ENCODE measurements at places on chromosomes 5 and 9.
A peak's percentile ranks its signal among the peaks of the same experiment; 100 is the strongest.

DNA sequence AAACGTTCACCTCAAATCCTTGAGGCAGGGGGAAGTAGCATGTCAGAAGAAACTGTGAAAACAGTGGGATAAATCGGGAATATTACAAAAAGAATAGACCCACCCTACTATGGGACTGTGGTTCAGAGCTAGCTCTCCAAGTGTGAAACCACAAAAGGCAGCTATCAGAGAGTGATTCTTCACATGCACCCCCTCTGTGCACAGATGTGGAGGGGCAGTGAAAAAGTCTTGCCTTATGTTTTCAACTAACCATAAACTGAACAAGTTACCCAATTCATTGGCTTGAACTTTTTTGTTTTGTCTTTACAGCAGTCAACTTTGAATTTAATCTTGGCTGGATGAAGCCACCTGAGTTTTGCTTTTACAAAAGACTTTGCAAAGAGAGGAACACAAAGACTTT is 98.8 kb upstream of the NR4A3 start:
- DNase-seq, result no peak

- DNase-seq, result no peak
These were observed 641.8 kb downstream of the PRR16 start for GRCh38 chr5:121105921-121106320.

- DNase-seq, result no peak
These were observed 240.1 kb downstream of the GABRB2 start for GRCh38 chr5:161306351-161306995.

GRCh38 chr9:115640887-115641286 is 512.7 kb upstream of the PAPPA start:
- no peak for DNase-seq

GRCh38 chr9:19378164-19378563 is 1.9 kb downstream of the RPS6 start:
- DNase-seq, result no peak

- DNase-seq, result peak; percentile 12
These were observed 31.8 kb downstream of the SPATA31C2 start for GRCh38 chr9:88106492-88106891.

DNA sequence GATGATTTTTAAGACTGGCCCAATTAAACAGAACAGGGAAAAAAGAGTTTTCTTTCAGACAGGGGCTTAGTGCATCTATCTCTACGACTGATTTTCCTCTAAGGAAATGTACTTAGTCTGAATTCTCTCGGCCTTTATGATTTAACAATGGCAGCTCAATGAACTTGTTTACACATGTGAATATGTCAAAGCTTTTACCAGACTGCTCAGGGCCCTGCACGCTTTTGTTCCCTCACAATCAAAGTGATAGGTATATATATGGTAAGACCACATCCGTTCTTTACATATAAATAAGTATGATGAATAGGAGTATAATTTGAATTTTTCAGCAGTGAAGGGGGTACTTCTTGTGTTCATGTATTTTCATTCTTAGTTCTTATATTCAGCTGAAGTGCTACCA is 27.6 kb downstream of the LEAP2 start:
- DNase-seq, result no peak

GRCh38 chr9:130453487-130453886 is 8.7 kb downstream of the ASS1 start:
- peak; percentile 25 for DNase-seq

- no peak for DNase-seq
These were observed 3.5 kb upstream of the MPDZ start for GRCh38 chr9:13282998-13283397.

DNA sequence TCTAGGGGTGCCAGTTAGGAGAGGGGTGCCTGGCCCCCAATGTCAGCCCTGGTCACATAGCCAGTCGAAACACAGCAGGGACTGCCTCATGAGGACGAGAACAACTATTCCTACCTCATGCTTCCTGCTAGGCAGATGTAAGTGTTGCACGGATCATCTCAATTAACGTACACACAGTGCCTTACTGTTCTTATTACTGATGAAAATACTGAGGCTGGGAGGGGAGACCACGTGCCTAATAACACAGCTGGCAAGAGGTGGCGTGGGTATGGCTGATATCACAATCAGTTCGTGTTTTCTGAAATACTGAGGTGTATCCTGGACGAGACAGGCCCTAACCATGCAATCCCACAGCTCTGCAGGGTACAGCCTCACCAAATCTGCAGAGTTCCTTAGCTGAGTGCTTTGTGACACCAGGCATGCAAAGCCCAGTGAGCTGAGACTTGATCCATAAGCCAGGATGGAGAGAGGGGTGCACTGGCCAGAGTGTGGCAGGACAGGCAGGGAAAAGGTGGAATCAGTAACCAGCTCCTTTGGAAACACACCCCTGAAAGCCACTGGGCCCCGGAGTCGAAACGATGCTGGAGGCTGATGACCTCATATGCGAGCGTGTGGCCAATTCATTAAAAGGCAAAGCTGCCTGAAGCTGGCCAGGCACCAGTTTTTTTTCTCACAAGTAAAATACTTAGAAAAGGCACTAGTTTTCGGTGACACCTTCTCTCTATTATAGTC is 63.9 kb downstream of the PRRT1B start:
- DNase-seq, result no peak

GRCh38 chr5:108728566-108729241 is 19.0 kb upstream of the FER start:
- peak; percentile 40 for DNase-seq

GRCh38 chr5:147461915-147462314 is 48.0 kb downstream of the DPYSL3 start:
- DNase-seq, result no peak

- no peak for DNase-seq
These were observed 259.0 kb downstream of the IRX2 start for GRCh38 chr5:2492476-2492875.

DNA sequence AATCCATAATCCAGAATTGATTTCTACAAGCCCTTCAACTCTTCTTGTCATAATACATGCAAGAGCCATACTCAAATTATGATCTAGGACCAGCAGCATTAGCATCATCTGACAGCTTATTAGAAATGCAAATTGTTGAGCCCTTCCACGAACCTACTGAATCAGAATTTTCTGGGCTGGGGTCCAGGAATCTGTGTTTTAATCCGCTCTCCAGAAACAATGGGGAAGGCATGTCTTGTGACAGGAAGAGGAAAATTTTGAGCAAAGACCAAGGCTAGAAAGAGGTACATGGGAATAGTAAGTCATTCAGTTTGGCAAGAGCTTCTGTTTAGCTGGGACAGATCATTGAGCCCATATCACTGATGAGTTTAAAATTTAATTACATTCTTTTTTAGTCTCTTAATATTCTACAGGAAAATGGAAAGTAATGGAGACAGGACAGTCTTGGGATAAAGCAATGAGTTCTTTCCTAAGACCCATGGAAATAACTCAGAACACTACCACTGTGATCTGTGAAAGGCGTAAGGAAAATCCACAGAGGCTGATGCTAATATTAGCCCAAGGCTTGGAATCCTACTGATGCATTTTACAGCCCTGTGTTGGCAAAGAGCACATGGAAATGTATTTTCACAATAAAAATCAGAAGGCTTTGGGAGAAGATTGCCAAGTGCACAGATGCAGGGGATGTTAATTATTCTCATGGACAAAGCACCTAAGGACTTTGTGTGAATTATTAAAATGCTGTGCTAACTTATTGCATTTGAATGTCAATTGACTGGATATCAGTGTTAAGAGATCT is 73.7 kb upstream of the STK32A start:
- no peak for DNase-seq

GRCh38 chr5:16903480-16904300 is 32.4 kb downstream of the MYO10 start:
- no peak for DNase-seq
